ENCODE measurements at places on chromosomes 4 and X.

- DNase-seq, result no peak
Observed at GRCh38 chrX:68660746-68661145, 13.3 kb downstream of the STARD8 start.

GRCh38 chr4:112633477-112634235, 3.1 kb downstream of the ZGRF1 start:
- DNase-seq, result no peak

- DNase-seq, result no peak
Observed at GRCh38 chrX:21885568-21885967, 29.8 kb downstream of the YY2 start.

GRCh38 chrX:72392816-72393800, 87.4 kb upstream of the CITED1 start:
- DNase-seq, result no peak

- no peak for DNase-seq
Observed at GRCh38 chr4:8237256-8237989, 32.1 kb upstream of the HTRA3 start.

DNA sequence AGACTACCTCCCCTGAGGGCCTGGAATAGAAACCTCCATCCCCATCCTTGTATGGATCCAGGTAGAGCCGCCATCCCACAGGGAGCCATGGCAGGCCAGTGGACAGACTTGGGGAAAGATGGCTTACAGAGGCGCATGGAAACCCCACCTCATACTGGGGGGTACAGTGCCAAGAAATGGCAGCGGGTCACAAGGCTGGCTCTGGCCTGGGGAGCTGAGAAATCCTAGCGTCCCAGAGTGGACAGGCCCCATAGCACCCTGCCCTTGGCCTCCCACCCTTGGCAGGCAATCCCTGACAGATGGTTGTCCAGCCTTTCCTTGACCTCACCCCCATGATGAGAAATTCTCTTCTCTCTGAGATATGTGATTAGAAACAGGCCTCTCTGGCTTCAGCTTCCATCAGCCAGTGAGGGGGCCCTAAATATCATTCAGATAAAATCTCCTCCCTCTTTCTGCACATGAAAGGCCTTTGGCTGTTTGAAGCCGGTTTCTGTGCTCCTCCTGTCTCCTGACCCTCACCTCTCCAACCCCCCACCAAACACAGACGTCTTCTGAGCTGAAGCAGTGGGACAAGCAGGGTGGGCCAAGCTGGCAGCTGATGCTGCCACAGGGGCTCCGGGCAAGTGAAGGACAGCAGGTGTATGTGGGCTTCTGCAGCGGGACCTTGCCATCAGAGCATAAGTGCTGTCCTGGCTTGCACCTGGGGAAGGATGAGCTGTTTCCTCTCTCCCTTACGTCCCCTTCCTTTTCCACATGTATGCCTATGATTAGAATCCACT, 204.4 kb upstream of the MAMLD1 start:
- DNase-seq, result no peak

- no peak for DNase-seq
Observed at GRCh38 chr4:94525993-94526728, 74.4 kb downstream of the PDLIM5 start.

DNA sequence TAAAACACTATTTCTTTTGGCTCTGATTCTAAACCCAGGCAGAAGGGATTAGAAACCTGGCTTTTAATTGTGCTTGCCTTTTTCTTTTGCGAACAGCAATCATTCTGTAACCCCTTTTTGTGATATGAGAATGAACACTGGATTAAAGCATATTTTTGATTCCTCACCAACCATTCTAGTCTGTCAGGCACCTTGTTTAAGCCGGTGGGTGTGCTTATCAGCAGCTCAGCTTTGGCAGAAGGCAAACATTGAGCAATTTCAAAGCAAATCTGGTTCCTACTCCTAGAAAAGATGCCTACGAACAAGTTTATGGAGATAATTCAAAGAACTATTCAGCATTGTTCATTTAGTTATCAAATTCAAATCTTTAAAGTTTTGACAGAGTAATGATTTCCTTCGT, 265.1 kb upstream of the FAM241A start:
- no peak for DNase-seq

DNA sequence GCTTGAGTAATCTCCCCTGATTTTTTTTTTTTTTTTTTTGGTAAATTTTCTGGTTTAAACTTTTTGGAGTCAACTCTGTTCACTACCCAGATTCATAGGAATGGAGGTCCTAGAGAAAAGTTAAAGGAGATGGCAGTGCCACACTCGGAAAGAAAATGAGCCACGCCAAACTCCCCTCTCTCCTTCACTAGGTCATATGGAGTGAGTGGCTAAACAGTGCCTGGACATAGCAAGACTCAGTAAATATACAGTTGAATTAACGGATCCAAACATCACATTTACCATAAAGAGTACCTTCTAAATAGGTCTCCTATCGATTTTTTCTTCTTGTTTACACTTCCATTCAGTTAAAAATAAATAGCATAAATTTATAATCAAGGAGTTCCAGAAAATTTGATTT, 13.6 kb upstream of the AMTN start:
- no peak for DNase-seq

GRCh38 chrX:36861601-36862000, 146.6 kb upstream of the FAM47C start:
- no peak for DNase-seq

- no peak for DNase-seq
Observed at GRCh38 chrX:103554687-103555424, 30.5 kb upstream of the TCEAL4 start.

DNA sequence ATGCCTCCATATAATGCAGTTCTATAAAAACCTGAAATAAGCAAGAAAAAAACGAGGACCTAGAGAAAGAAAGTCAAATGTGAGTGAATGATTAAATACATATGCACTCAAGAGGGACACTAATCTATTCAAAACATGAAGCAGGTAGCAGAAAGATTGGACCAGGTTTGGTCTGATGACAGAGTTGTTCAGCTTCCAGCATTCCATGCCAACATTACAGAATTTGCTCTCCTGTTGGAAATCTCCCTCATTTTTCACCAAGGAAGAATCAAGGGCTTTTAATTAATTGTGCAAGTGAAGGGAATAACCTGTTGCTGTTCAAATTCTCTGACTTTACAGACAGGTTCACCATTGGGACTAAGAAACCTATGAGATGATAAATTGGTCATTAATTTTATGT, 379.0 kb upstream of the RASGEF1B start:
- DNase-seq, result no peak

GRCh38 chr4:2787230-2788100, 5.4 kb upstream of the SH3BP2 start:
- DNase-seq, result no peak

DNA sequence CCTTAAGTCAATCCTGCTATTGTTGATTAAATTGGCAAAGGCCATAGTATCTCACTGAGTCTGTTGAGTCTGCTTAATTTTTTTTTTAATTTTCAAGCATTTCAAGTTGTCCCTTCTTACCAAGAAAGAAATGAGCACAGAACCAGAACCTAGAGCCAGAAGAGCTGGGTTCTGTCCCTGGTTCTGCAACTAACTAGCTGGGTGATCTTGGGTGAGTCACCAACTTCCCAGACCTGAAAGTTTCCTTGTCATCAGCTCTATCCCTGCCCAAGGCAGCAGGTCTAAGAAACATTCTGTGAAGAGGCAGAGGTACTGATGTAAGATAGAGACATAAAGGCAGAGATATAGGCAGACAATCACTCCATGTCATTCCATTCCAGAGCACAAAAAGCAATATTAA, 17.3 kb downstream of the TEC start:
- DNase-seq, result no peak

DNA sequence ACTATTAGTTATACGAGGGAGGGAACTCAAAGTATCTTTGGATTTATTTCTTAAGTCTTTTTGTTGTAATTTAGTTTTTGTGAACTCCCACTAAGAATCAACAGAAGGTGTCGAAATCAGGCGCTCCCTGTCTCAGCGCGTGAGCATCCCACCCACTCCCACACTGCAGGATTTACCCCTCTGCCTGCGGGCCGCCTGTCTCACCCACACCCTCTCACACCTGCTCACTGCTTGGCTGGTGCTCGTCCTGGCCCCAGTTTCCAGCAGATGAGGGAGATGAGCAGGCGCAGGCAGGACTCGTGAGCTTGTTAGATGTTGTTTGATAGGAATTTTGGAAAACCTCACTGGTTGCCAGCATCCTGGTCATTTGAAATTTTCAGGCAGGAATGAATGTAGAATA, 20.8 kb upstream of the HGFAC start:
- DNase-seq, result no peak

DNA sequence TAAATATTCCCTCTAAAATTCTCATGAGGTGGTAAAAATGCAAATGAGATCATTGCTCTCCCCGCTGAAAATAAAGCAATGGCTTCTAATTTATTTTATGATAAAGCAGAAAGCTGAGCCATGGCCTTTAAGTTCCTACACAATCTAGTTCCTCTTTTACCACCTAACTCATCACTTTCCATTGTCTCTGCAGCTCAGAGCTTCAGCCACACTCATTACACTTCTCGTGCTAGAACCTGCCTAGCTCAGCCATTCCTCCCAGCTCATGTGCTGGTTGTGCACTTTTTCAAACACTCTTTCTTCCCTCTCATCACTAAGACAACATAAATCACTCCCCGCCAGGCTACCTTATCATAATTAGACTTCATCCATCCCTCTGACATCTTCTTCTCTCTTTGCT, 1112.1 kb upstream of the PRKX start:
- DNase-seq, result no peak

- DNase-seq, result no peak
Observed at GRCh38 chrX:127038065-127038464, 218.5 kb downstream of the PRR32 start.

- no peak for DNase-seq
Observed at GRCh38 chr4:123121241-123121907, 199.0 kb upstream of the NUDT6 start.

DNA sequence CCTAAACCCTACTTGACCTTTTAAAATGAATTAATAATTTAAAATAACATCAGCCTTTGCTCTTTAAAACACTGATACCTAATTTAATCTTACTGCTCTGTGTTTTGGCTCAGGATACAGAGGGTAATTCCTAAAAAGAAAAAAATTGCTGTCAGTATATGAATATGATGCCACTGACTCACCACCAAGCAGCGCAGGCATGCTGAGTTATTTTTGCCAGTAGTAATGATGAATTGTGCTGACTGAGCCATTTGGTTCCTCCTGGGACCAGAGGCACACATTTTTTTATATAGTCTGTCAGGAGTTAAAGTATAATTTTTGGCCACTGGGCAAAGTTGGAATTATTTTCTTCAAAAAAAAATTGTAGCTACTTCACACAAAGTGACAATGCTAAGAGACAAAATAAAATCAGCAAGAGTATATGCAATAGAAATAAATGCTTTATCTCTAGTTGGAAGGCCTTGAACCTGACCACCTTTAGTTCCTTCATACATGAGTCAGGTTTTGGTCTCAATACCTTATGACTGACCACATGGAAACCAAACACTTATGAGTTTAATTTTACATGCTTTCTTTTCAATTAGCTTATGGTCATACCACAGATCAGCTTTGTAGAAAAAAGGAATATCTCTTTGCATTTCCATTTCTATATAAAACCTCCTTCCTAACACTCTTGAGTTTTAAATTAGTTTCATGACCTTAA, 115.1 kb downstream of the PPP3CA start:
- no peak for DNase-seq

DNA sequence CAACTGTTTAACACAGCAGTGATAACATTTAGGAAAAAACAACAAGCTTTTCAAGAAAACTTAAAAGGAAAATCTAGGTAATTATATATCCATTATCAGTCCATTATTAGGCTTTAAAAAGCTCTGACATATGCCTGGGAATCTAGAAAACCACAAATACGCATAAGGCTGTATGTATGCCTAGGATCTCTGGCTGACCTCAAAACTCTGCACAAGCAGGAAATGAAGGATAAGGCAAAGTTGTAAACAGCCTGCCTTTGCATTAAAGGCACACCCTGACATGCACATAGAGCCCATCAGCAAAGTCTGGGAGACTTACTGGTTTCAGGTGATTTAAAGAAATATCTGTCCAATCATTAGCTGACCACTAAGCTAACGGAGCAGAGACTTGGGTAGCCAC, 14.0 kb downstream of the TIMP1 start:
- no peak for DNase-seq

- DNase-seq, result no peak
Observed at GRCh38 chr4:178577933-178578332, 1135.7 kb upstream of the AGA start.

GRCh38 chr4:73883306-73883705, 14.1 kb downstream of the CXCL1 start:
- DNase-seq, result no peak

DNA sequence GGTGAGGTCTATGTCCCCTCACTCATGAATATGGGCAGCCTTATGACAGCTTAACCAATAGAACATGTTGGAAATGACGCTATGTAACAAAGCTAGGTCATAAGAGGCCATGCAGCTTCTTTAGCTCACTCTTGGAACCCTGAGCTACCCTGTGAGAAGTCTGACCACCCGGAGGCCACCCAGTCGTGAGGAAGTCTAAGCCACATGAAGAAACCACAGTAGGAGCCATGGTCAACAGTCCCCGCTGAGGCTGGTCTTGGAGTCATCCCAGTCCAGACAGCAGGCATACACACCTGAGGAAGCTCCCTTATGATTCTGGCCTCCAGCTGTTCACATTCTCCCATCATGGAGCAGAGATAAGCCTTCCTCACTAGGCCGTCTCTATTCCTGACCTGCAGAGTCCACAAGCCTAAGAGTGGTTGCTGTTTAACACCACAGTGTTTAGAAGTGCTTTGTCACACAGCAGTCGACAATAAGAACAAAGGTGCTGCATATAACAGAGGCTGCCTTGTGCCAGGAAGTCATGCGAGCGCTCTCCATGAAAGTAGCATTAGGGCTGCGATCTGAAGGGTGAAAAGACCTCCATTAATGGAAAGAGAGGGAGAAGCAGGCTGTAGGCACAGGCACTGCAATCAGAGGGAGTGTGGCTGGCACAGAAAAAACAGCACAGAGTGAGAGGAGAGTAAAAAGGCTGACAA, 38.2 kb downstream of the TSPAN5 start:
- DNase-seq, result no peak

DNA sequence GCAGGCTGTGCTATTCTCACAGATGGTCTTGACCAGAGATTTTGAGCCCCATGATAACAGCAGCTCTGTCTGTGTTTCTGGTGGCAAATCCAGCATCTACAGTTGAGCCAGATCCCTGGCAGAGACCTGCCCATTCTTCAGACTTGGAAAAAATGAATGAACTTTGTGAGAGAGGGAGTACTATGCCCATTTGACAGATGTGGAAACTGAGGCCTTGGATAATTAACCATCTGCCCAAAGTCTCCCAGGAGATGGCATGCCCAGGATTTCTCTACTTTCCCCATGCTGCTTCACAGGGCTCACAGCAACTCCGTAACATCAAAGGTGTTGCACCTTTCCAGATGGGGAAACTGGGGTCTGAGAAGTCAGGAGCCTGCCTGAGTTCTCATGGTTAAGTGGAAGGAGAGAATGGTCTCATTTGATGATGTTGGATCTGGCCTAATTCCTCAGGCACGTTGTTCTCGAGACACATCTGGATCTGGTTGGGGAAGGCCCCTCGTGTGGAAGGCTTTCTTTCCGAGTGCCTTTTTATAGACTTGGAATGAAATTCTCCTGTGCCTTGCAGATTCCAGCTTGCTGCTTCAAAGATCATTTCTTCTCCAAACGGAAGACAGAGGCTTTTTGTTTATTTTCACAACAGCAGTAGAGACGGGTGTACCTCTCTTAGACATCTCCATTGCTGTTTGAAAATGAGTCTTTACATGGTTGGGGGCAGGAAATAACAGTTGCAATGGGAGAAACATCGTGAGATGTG, 73.3 kb upstream of the STX18 start:
- DNase-seq, result no peak
